Panc1 (cell line): ENCODE measurements at places on chromosomes 5 and 9. TPM values are rescaled to one million over a fixed set of nuclear protein-coding genes. Genes with fewer than 3 reads are reported as not detected.

The PRDM9 gene
- not detected for total RNA-seq

The BARHL1 gene
- not detected for total RNA-seq

The PAEP gene
- not detected for total RNA-seq

The SKP2 gene
- total RNA-seq = 21.5 TPM

The P4HA2 gene
- 25.1 TPM for total RNA-seq

The AQP7 gene
- 0.26 TPM for total RNA-seq

The MAMDC2 gene
- total RNA-seq = 1.5 TPM
